ENCODE measurements at places on chromosomes 1 and 21.

GRCh38 chr1:17513131-17513530 lies 26.4 kb upstream of the ARHGEF10L start:
- no peak for DNase-seq

- DNase-seq: no peak
These were observed 43.1 kb downstream of the ZMYM1 start for GRCh38 chr1:35122311-35122710.

DNA sequence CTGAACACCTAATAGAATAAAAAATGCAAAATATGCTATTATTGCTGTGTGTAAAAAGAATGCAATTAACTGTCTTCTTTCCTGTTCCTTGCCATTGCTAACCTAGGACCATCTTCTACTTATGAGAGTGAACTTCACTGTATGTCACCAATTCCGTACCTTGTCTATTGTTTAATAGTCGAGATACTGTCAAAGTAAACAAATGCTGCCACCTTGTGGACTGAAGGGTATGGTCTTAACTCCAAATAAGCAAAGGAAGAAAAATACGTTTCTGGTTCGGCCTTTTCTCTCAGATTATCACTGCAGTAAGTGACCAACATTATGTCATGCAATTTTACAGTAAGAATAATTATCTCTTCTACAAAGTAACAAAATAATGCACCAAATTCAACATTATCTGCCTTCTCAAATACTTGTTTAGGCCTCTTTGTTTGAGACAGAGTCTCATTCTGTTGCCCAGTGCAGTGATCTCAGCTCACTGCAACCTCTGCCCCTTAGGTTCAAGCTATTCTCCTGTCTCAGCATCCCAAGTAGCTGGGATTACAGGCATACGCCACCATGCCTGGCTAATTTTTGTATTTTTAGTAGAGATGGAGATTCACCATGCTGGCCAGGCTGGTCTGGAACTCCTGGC lies 133.4 kb downstream of the COP1 start:
- peak; percentile 79 for DNase-seq

DNA sequence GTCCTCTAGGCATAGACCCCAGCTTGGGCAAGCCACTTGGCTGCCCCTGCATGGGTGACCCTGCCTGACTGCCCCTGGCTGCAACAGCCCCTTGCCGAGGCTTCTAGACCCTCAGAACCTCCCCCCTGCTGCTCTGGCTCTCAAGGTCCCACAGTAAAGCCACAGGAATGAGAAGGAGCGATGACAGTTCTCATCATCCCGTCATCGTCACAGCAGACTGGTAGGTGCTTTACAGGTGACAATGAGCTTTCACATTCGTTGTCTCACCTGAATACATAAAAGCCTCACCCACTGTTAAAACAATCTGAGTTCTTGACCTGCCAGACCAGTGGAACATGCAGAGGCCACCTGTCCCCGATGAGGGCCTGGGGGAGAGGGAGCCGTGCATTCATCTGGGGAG lies 36.0 kb upstream of the GPR157 start:
- DNase-seq: no peak

DNA sequence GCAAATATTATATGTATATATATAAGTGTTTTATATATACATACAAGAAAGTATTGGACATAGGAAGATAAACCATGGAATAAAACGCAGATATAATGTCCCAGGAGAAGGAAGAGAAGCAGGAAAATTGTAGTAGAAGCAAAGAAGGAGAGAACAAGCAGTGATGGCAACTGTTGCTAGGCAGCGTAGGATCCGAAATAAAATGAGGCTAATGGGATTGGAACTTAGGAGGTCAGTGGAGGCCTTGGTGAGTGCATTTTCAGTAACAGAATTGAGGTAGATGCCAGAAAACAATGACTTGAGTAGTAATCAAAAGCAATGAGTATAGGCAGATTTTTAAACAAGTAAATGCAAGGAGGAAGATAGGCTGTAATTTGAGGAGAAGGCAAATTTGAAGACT lies 265.8 kb downstream of the LRRC7 start:
- DNase-seq: no peak

GRCh38 chr1:22808676-22809483 lies 98.2 kb downstream of the EPHB2 start:
- DNase-seq: peak; percentile 65

Data from lung (tissue), 17 donors.